ENCODE measurements at places on chromosomes 3 and 15.
A peak's percentile ranks its signal among the peaks of the same experiment; 100 is the strongest.

DNA sequence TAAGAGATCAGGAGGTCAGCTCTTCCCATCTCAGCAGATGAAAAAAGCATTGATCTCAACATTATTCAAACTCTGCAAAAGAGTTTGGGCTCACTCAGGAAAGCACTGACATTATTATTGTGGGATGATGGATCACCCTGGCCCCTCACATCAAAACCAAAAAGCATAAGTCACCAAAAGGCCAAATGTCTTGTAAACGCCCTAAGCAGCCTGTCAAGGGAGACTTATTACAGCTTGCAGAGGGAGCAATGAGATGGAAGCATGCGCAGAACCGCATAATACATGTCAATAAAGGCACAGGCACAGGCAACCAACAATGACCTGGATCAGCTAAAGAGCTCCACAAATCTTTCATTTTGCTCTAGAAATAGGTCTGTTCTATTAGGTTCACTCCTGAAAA lies 4.6 kb downstream of the FSIP1 start:
- no peak for DNase-seq

- DNase-seq = no peak
Measured at GRCh38 chr3:26118165-26118564, 328.3 kb downstream of the OXSM start.

- no peak for DNase-seq
Measured at GRCh38 chr3:189517981-189518380, 113.2 kb upstream of the TP63 start.

- no peak for DNase-seq
Measured at GRCh38 chr3:6803619-6804018, 57.3 kb upstream of the GRM7 start.

GRCh38 chr15:64010719-64011118 lies 35.6 kb downstream of the DAPK2 start:
- peak; percentile 3 for DNase-seq

DNA sequence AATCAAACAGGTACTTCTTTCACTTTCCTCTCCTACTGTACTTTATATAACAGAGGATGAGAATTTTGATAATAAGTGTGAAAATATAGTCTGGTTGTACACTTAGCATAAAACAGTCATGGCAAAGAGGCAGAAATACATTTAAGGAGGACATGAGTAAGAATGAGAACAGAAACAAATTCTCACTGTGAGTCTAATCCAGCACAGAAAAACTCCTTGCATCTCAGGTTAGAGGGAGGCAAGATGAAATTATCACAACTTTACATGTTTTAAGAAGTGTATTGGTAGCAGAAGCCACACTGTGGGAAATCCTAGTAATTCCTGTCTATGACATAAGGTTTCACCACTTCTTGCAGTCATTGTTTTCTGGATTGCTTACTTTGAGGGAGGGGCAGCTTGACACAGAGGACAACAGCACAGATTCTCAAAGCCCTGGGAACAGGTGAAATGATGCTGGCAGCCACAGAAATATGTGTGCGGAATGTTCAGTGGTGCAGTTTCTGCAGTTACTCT lies 733.6 kb upstream of the GBE1 start:
- DNase-seq = no peak

- peak; percentile 23 for DNase-seq
Measured at GRCh38 chr3:123067689-123068600, 1.1 kb downstream of the PDIA5 start.

GRCh38 chr3:99111235-99111634 lies 209.7 kb upstream of the DCBLD2 start:
- no peak for DNase-seq

DNA sequence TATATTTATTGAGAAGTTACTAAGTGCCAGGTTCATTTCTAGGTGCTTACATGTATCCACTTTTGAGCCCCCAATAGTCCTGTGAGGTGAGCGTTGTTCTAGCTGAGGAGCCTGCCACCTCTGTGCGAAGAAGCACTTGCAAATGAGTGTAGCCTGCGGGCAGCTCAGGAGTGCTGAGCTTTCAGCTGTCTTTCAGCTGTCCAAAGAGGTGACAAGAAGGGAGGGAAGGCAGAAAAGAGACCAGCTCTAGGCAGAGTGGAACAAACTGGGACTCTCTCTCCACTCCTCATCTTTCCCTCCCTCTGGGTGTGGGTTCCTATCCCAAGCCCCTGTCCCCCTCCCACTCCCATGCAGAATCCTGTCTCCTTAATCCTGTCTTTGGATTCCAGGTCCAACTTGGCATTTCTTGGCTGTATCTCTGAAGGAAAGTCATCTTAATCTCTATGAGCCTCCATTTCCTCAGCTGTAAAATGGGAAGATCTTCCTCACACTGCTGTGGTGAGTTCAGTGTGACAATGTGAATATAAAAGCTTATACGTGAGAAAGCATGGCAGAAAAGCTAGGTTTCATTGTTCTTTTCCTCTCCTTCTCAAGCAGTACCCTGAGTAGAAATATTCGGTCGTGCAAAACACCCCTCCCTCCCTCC lies 6.7 kb upstream of the SRP14 start:
- no peak for DNase-seq

GRCh38 chr15:99704444-99704838 lies 28.8 kb downstream of the LYSMD4 start:
- peak; percentile 85 for DNase-seq

DNA sequence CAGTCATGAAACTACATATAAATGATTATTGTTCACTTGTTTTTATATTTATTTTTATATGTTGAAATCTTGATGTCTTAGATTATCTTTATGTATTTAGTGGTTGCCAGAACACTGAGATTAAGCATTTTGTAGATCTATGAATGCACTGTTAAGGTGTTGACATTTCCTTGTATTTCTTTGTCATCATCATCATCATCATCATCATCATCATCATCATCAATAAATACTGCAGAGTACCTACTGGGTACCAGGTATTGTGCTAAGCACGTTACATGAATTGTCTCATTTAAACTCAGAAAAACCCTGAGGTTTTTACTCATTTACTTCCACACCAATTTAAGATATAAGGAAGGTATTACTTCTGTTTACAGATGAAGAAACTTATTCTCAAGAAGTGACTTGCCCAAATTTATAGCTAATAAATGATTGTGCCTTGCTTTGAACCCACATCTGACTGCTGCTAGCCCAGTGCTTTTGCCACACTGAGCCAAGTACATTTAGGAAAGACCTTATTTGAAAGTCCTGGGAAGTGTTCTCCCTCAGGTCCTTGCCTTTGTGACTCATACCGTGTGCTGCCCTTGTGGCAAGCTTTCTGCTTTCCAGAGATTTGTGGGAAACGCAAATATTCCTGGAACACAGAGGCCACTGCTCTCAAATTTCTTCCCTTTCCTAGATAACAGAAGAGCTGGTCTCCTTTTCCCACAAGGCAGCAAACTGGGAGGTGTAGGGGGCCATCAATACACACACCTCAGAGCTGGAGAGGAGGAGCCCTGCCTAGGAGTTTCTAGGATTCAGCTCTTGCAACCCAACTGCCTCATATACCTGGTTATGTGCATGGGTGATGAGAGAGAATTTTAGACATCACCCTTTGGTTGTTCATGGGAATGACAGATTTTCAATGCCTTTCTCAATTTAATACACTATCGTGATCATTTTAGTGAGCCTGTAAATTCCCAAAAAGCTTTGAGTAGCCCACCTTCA lies 115.4 kb upstream of the C15orf61 start:
- no peak for DNase-seq

DNA sequence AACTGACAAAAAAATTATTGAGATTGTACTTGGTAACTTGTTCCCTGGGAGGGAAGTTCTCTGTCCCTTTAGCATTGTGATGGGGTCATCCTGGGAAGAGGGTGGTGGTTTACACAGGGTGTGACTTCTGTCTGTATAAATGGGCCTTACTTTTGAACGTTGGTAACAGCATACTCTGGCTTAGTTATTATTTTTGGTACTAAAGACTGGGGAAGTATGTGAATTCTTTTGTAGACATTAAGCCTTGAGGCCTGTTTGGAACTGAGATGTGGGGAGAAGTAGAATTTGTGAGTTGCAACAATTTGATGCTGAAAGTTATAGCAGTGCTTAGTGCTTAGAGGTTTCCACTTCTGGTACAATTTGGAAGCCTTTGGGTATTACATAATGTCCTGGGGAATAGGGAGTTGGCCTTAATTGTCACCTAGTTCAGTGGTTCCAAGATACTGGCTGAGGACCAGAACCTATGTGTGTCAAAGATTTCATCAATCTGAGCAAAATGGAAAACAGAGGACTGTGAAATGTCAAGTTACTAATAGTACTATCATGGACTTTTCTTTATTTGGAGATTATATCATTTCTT lies 15.9 kb downstream of the TLNRD1 start:
- no peak for DNase-seq

DNA sequence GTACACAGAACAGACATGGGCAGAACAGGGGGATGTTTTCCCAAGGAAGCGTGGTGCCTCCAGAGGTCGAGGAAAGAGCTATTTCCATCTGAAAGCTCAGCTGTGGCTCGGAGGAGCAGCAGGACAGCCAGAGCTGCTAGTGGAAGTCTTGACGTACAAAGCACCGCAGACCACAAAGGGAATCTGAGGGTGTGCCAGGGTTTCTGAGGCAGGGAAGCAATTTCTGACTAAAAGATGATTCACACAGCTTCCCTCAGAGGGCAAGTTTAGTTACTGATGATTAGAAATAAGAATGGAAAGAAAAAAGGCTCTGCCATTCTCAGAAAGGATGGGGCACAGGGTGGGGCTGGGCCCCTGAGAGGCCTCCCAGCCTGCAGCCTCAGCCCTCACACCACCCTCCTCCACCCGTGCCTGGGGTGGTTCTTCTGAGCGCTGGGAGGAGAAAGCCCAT lies 45.8 kb upstream of the SEC13 start:
- peak; percentile 26 for DNase-seq

- no peak for DNase-seq
Measured at GRCh38 chr3:59256230-59256629, 206.4 kb upstream of the CFAP20DC start.

DNA sequence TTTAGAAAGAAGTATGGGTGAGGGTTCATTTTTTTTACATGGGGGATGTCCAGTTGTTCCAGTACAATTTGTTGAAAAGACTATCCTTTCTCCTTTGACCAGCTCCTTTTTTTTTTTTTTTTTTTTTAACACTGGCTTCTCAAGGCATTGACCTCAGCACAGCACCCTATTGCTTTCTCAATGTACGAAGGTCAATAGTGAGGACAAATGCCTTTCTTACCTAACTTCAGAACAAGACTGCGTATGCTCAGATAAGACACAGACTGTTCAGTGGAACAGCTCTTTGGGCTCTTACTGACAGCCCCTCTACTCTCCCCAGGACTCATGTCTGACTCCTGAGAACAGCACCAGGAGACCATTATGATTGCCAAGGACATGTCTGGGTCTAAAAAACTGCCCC lies 10.4 kb upstream of the CILP start:
- no peak for DNase-seq

- DNase-seq = no peak
Measured at GRCh38 chr3:197289726-197290125, 8.7 kb downstream of the DLG1 start.

DNA sequence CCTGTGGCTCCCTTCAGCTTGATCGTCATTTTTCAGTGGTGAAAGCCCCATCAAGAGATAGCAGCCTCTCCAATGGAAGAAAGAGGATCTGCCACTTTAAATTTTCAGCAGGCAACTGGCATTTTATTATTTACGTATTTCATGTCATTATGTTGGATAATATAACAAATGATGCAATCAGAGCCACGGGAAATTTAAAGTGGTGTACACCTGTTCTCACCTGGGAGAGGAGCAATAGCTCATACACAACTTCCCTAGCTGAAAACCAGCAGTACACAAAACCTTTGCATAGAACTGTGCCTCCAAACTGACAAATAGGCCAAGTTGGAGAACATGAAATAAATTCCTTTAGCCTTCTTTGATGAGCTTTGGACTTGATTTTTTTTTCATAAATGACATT lies 136.9 kb downstream of the SATB1 start:
- no peak for DNase-seq

GRCh38 chr15:92112711-92113110 lies 259.2 kb downstream of the SLCO3A1 start:
- peak; percentile 58 for DNase-seq

DNA sequence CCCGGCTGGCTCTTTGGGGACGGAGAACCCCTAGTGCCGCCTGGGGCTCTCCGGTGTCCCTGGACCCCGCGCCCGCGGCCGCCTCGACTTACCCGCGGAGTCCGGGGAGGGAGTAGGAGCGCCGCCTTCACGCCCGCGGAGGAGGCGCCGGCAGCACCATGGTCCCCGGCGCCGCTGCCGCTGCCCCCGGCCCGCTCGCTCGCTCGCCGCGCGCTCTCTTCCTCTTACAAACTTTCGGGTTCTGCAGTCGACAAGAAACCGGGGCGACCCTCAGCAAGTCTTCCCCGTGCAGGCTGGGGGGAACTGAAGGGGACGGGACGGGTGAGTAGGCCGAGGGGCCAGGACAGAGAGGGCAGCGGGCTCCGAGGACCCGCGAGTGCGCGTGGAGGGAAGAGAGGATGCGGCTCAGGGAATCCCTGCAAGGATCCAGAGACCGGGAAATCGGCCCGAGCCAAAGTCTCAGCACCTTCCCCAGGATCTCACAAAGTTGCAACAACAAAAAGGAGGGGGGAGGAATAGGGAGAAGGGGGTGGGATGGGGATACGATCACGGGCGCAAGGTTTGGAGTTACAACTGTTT lies 2.0 kb downstream of the FOXP1 start:
- no peak for DNase-seq

- DNase-seq = peak; percentile 87
Measured at GRCh38 chr15:45333550-45333949, 44.8 kb downstream of the GATM start.

GRCh38 chr15:25677719-25678499 lies 185.2 kb downstream of the ATP10A start:
- DNase-seq = no peak

- DNase-seq = peak; percentile 13
Measured at GRCh38 chr3:9947025-9947995, 4.9 kb downstream of the PRRT3 start.

- DNase-seq = no peak
Measured at GRCh38 chr15:63827113-63827512, 6.6 kb downstream of the HERC1 start.

DNA sequence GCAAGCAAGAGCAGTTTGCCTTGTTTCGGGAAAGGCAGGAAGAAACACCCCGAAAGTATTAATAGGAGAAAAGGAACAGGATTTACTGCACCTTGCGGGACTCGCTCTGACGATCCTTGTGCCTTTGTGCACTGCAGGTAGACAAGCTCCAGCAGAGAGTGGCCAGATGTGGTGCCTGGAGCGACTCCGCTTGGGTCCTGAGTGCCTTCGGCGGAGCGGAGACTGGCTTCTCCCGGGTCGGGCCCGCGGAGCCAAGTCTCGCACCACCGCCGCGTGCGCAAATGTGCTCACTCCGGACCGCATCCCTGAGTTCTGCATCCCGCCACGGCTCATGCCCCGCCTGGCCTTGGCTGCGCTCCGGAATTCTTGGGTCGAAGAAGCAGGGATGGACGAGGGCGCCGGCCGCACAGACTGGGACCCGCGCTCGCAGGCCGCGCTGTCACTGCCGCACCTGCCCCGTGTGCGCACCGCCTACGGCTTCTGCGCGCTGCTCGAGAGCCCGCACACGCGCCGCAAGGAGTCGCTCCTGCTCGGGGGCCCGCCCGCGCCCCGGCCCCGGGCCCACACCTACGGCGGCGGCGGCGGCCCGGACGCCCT lies 769 bp downstream of the C2CD4A start:
- DNase-seq = no peak
